MCF 10A (cell line): ENCODE measurements at places on chromosomes 16 and 17. TPM values are rescaled to one million over a fixed set of nuclear protein-coding genes. Genes with fewer than 3 reads are reported as not detected.

TBC1D28 gene
- total RNA-seq = not detected in 2 replicates

DNAJC7 gene
- total RNA-seq = 112 and 130 TPM in 2 replicates

SLC16A5 gene
- total RNA-seq = 26.0 and 33.1 TPM in 2 replicates

KRTAP2-3 gene
- not detected in 2 replicates for total RNA-seq

TEX19 gene
- not detected in 2 replicates for total RNA-seq

DNA sequence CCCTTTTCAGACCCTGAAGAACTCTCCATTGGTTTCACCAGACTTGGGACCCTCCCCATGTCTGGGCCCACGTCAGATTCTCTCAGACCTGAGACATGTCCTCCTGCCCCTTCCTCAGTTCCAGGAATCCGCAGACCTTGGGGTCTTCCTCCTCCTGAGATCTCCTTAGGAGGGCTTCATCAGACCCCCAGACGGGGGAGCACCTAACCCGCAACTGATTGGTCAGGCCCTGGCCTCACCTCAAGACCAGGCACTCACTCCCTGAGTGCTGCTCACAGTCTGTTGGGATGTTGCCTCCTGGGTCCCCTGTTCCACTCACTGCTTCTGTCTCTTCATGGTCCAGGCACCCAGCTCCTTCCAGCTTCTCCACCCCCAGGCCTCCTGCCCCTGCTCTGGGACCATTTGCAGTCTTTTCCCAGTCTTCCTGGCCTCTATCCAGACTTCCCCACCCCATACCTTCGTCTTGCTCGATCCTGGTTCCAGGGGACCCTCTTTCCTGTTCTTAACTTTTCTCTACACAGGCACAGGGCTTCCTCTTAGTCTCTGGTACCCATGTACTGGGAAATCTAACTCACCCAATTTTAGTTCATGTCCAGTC lies 1.2 kb downstream of the GID4 start:
- peak overlapping the region; percentile 75 for H3K4me3 ChIP-seq
- H3K4me1 ChIP-seq = peaks cover 40% of the 10 kb centered on the region
- H3K27me3 ChIP-seq = no peaks in the 10 kb centered on the region
- peaks cover 8% of the 10 kb centered on the region for H3K36me3 ChIP-seq

GRCh38 chr17:63447471-63448009 lies 1.4 kb upstream of the CYB561 start:
- no peaks in the 10 kb centered on the region for H3K36me3 ChIP-seq
- H3K27me3 ChIP-seq = no peaks in the 10 kb centered on the region
- no peak for DNase-seq

- no peak for DNase-seq
- H3K27me3 ChIP-seq = no peaks in the 10 kb centered on the region
Observed at GRCh38 chr16:65114527-65114926, 7.3 kb downstream of the CDH11 start.

GRCh38 chr16:82655072-82655714 lies 28.4 kb downstream of the CDH13 start:
- H3K27ac ChIP-seq = peak overlapping the region; percentile 22
- no peak overlapping the region for H3K4me3 ChIP-seq
- DNase-seq = peak; percentile 54
- peaks cover 4% of the 10 kb centered on the region for H3K36me3 ChIP-seq
- H3K4me1 ChIP-seq = peaks cover 40% of the 10 kb centered on the region
- no peaks in the 10 kb centered on the region for H3K27me3 ChIP-seq

DNA sequence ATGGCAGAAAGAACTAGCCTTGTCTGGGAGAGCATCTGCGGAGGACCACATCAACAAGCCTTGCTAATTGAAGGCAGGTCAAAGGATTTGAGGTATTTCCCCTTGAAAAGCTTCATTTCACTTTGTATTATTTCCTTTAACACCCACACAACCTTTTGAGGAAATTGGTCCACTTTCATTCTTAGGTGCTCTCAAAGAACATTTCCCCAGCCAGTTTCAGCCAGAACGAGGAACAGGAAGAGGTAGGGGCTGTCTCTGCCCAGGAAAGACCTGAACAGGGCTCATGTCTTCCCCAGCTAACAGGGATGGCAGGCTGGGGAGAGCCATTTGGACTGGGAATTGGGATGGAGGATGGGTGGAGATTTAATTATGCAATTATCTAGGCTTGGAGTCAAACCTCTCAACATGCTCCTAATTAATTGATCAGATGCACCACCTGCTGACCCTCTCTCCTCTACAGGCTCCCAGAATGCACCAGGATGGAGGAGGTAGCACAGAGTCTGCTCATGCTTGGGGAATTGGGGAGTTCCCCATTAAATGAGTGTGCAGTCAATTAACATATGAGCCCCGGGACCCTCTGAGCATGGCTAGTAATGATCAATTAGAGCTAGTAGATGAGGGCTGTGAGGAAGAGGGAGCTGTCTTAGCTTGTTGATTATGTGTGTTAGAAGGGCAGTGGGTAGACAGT lies 84.6 kb downstream of the GP2 start:
- no peak for DNase-seq
- H3K27me3 ChIP-seq = peaks cover 11% of the 10 kb centered on the region
- no peaks in the 10 kb centered on the region for H3K4me1 ChIP-seq
- no peak overlapping the region for H3K27ac ChIP-seq

- no peak overlapping the region for H3K4me3 ChIP-seq
- DNase-seq = no peak
- H3K27ac ChIP-seq = peak overlapping the region; percentile 33
- H3K36me3 ChIP-seq = no peaks in the 10 kb centered on the region
- peaks cover 10% of the 10 kb centered on the region for H3K4me1 ChIP-seq
Observed at GRCh38 chr17:19986941-19987861, 9.6 kb upstream of the AKAP10 start.

- H3K27ac ChIP-seq = no peak overlapping the region
- H3K4me3 ChIP-seq = no peak overlapping the region
- H3K36me3 ChIP-seq = peaks cover 12% of the 10 kb centered on the region
- no peak for DNase-seq
Observed at GRCh38 chr17:1496869-1497268, 4.4 kb upstream of the MYO1C start.

DNA sequence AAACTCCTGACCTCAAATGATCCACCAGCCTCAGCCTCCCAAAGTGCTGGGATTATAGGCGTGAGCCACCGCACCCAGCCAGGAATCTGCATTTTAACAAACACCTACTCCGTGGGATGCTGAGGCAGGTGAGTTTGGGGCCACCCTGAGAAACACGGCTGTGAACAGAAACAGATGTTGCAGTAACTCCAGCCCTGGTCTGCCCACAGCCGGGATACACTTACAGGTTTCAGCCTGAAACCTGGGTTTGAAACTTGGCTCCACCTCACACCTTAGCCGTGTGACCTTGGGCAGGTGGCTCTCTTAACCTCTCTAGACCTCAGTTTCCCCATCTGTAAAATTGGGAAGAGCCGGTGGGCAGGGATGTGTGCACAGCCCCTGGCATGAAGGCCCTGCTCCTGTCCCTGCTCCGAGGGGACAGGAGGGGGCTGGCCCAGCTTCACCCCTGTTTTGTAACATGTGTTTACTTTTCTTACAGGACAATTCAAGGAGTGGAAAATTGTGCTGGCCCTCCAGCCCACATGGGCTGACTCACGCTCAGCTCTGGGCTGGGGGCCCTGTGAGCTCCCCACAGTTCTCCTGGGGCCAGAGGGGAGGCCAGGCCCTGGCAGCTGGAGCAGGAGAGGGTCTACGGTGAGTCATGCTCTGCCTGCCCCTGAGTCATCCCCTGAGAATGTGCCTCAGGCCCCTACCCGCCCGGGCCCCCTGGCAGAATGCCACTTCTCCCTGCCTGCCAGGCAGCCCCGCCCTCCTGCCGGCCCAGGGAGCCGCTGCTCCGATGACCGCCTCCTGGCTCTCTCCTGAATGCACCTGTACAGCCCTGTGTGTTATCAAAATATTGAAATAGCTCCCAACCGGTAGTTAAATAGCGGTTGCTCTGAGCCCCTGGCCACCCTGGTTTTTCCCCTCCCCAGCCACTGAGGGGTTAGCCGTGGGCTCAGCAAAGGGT lies 7.7 kb upstream of the PPL start:
- peak; percentile 98 for DNase-seq
- peaks cover 45% of the 10 kb centered on the region for H3K4me1 ChIP-seq
- peak overlapping the region; percentile 91 for H3K27ac ChIP-seq
- H3K4me3 ChIP-seq = peak overlapping the region; percentile 54
- no peaks in the 10 kb centered on the region for H3K36me3 ChIP-seq
- H3K27me3 ChIP-seq = no peaks in the 10 kb centered on the region

GRCh38 chr16:49630783-49631182 lies 225.1 kb downstream of the ZNF423 start:
- H3K27me3 ChIP-seq = no peaks in the 10 kb centered on the region
- no peak for DNase-seq
- H3K4me3 ChIP-seq = no peak overlapping the region
- no peaks in the 10 kb centered on the region for H3K36me3 ChIP-seq

DNA sequence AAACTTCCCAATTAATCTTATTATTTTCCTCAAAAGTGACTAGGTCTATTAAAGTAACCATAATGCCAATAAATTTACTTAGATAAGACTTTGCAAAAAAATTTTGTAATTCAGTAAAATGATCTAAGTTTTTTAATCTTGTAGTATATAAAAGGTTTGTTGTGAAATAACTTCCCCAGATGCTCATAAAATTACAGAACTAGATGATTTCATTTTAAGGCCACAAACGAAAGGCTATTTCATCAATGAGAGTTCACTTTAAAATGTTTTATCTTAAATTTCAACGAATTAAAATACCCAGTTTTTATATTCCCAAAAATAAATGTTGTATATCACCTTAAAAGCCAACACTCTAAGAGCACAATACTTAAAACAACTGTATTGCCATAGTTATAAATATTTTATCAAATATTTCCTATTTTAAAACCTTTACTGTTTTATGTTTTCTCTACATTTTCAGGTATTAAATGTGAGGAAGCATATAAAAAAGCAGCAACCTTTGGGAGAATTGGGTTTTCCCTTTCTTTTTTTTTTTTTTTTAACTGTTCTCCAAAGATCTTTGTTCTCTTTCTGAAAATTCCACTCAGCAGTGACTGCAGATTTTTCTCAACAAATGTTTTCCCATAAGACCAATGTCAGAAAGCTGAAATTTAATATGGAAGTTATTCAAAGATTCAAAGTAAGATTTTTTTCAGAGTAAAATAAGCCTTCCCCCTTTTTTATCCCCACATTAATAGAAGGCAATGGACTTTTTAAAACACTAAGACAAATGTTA lies 169.9 kb downstream of the CYB561 start:
- no peak overlapping the region for H3K4me3 ChIP-seq
- no peaks in the 10 kb centered on the region for H3K27me3 ChIP-seq
- peak overlapping the region; percentile 18 for H3K27ac ChIP-seq
- peaks cover 39% of the 10 kb centered on the region for H3K4me1 ChIP-seq

DNA sequence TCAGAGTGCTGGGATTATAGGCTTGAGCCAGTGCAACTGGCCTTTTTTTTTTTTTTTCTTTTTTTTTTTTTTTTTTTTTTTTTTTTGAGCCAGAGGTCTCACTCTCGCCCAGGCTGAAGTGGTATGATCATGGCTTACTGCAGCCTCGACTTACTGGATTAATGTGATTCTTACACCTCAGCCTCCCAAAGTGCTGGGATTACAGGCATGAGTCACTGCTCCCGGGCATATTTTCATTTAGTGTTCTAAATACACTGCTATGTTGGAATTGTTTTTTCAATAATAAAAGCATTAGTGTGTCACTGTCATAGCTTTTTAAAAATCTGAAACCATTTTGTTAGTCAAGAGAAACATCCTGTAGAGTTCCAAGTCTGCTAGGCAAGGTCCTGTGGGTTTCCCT lies 40.3 kb downstream of the NDE1 start:
- peaks cover 98% of the 10 kb centered on the region for H3K36me3 ChIP-seq
- no peak overlapping the region for H3K4me3 ChIP-seq
- no peaks in the 10 kb centered on the region for H3K27me3 ChIP-seq
- peaks cover 6% of the 10 kb centered on the region for H3K4me1 ChIP-seq
- peak; percentile 11 for DNase-seq
- H3K27ac ChIP-seq = peak overlapping the region; percentile 39

GRCh38 chr17:82239926-82240505 lies 11.2 kb downstream of the SLC16A3 start:
- peaks cover 54% of the 10 kb centered on the region for H3K4me1 ChIP-seq
- H3K27me3 ChIP-seq = no peaks in the 10 kb centered on the region
- no peak overlapping the region for H3K4me3 ChIP-seq
- peaks cover 98% of the 10 kb centered on the region for H3K36me3 ChIP-seq
- peak overlapping the region; percentile 75 for H3K27ac ChIP-seq
- DNase-seq = no peak

DNA sequence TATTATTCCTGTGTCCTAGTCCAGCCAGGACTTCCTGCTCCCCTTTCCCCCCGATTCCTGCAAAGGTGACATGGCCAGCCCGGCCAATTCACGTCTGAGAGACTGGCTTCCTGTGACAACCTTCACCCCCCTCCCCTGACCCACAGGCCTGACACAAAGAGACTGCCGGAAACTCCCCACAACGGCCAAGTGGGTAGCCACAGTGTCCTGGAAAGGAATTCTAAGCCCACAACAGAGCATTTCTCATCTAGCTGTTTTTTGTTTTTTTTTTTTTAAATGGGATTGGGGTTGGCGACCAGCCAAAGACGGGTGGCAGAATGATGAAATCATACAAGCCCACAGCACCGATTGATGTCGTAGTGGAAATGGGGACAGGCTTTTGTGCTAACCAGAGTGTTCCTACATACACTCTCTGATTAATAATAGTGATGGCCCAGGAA lies 2.8 kb upstream of the XAF1 start:
- H3K4me1 ChIP-seq = peaks cover 15% of the 10 kb centered on the region
- H3K4me3 ChIP-seq = no peak overlapping the region
- peak overlapping the region; percentile 89 for H3K27ac ChIP-seq
- H3K27me3 ChIP-seq = no peaks in the 10 kb centered on the region

- no peaks in the 10 kb centered on the region for H3K27me3 ChIP-seq
- H3K27ac ChIP-seq = no peak overlapping the region
- DNase-seq = peak; percentile 49
- H3K36me3 ChIP-seq = peaks cover 10% of the 10 kb centered on the region
- H3K4me1 ChIP-seq = peaks cover 37% of the 10 kb centered on the region
Observed at GRCh38 chr16:74738113-74738541, 36.5 kb downstream of the FA2H start.

GRCh38 chr16:77169650-77170236 lies 21.2 kb upstream of the MON1B start:
- peak; percentile 74 for DNase-seq
- H3K27me3 ChIP-seq = no peaks in the 10 kb centered on the region
- no peak overlapping the region for H3K4me3 ChIP-seq
- no peak overlapping the region for H3K27ac ChIP-seq

DNA sequence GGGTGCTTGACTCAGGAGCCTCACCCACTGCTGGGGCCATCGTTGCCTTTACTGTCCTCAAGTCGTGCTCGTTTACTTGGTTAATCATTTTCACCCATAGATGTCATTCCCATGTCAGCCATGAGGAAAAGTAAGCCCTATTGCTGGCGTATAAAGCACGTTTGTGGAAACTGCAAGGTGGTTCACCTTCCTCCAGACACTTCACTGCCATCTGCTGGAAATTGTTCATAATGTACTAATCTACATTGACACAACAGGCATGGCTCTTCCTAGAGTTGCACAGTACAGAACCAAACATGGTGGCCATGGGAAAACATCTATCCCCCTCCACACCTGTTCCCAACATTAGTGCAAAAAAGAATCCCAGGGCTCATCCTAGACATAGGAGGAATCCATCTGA lies 116.6 kb downstream of the ZNF18 start:
- H3K4me3 ChIP-seq = no peak overlapping the region
- no peaks in the 10 kb centered on the region for H3K27me3 ChIP-seq
- DNase-seq = peak; percentile 5
- no peaks in the 10 kb centered on the region for H3K4me1 ChIP-seq
- no peaks in the 10 kb centered on the region for H3K36me3 ChIP-seq
- no peak overlapping the region for H3K27ac ChIP-seq
